ENCODE measurements at places on chromosomes 4 and X. TPM values are rescaled to one million over a fixed set of nuclear protein-coding genes. Genes with fewer than 3 reads are reported as not detected.

NEUROG2 gene
- not detected for total RNA-seq

CXXC4 gene
- not detected for total RNA-seq

BTC gene
- not detected for total RNA-seq

BMPR1B gene
- not detected for total RNA-seq

PGAM4 gene
- 1.1 TPM for total RNA-seq
